HepG2 (cell line): ENCODE measurements at places on chromosomes 11 and 22.

GRCh38 chr11:10680956-10681487 is 12.5 kb downstream of the IRAG1 start:
- DNase-seq: no peak

DNA sequence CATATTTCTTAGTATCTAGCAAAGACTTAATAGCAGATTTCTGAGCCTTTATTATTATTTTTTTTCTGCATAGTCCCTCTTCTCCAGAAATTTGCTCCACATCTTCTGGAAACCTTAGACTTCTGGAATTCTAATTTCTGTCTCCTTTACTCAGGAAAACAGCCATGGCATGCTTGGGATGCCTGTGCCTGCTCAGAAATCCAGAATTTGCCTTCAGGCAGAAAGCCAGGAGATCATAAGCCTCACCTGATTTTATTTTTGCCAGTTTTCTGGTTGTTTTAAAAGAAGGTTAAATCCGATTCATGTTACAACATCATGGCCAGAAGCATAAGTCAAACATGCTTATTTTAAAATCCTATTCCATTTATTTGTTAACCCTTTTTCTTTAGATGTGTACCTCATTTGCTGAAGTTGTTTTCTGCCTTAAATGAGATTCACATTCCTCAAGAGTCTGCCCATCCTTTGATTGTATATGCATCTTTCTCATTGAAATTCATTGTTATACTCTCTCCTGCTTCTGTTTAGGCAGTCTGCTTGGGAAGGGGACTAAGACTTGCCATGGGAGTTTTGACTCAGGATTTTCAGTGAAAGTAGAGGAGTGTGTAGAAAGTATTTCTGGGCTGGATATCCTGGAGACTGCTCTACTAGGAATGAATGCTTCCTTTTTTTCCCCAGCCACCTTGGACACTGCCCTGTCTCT is 37.1 kb downstream of the SIK2 start:
- no peak for DNase-seq

- no peak for DNase-seq
Observed at GRCh38 chr22:49240472-49240871, 587.2 kb downstream of the BRD1 start.

DNA sequence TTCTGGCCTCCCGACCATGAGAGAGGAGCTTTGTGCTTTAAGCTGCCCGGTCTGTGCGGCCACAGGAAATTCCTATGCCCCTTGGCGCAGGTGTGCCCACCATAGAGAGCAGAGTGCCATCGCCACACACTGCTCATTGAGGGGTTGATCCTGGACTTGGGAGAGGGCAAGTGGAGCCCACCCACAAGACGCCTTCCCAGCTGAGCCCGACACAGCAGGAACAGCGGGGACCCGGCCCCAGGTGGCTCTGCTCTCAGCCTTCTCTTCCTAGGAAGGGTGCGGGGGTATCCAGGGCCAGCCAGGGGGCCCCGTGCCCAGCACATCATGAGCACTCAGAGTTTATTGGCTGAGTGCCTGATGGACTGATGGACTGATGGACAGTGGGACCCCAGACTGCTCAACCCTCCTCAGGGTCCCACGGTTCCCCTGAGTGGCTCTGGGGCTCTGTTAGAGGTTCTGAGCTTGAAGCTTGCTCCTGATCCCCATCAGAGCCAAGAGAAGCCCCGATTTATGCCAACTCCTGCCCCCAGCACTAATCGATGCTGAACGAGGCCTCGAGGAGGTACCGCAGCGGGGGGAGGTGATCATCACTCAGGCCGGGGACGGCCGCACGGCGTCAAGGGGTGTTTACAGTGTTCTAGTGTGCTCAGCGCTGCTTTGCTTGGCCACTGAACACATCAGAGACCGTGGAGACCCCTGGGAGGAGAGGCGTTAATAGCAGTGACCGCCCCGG is 13.5 kb upstream of the MRGPRD start:
- DNase-seq: no peak
